ENCODE measurements at places on chromosomes 2 and 18.

GRCh38 chr18:38611036-38611964, 1045.7 kb upstream of the CELF4 start:
- DNase-seq: no peak

- peak; percentile 73 for DNase-seq
Observed at GRCh38 chr2:29281086-29281915, 166.1 kb downstream of the CLIP4 start.

DNA sequence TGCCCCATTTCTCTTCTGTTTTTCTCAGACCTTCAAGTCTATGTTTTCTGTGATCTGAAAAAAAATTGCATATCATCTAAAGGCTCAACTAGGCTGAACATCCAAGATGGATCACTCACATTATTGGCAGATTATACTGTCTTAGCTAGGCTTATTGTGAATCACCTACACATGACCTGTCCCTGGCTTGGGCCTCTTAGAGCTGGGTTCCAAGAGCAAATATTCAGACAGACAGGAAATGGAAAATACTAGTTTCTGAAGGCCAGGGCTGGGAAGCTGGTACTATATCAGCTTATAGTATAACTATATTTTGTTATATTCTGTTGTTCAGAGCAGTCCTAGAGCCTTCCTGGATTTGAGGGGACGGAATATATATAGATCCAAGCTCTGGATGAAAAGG, 90.3 kb downstream of the PIK3C3 start:
- DNase-seq: peak; percentile 13

DNA sequence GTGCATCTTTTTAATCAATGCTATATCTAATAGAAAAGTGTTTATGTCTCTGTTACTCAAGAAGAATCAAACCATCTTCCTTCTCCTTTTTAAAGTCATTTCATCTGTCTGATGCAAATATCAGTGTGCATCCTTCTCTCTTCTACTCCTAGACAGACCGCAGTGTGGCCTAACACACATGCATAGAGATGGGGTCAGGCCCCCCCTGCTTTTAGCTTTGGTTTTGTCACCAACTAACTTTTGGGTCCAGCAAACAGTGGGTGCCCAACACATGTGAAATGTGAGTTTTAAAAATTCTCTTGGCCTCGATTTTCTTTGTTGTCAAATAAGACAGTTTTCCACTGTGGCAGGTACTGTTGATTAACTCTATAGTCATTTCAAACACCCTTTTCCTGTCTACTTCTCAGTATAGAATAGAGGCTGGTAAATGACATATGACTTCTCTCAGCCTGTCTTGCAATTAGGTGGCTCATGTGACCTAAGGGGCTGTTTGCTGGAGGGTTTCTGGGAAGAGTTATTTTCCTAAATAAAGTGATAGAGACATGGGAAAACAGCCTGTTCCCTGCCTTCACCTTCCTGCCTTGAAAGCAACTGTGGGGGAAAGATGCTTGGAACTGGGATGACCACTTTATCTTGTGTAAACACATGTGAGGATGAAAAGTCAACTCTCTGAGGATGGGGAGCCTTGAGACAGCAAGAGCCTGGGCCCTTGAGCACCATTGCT, 65.7 kb upstream of the DARS1 start:
- DNase-seq: no peak

DNA sequence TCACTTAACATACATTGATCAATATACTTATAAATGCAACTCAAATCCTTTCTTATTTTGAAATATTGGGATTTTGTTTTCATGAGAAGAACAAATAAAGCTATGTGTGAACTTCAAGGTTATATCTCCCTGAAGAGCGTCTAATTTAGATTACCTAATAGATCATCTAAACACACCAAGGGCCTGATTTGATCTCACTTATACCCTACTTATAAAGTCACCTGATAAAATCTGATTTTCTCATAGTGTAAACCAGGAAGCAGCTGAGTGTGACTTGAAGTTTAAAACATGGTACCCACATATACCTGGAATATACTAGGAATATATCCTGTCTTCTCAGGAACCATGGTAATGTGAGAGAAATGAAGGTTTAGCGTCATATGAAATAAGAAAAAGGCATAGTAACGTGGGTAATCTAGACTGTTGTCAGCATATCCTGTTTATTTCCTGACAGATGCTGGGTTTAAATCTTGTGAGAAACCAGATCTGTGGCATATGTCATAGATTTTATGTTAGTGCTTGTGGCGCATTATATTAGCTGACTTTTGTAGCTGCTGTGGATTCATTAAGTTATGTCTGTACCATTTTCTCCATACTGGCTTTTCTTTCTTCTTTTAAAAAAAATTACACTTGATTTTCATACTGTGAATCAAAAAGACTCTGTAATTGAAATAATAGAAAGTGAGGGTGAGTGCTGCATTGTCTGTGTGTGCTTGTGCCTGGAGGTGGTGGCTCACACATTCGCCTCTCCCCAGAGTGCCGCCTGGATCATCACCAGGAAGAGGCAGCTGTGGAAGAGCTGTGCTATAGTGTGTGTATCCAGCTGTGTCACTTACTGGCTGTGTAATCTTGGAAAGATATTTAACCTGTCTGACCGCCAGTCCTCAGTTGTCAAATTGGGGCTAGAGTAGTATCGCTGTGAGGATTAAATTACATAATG, 164.0 kb downstream of the MYO3B start:
- no peak for DNase-seq

DNA sequence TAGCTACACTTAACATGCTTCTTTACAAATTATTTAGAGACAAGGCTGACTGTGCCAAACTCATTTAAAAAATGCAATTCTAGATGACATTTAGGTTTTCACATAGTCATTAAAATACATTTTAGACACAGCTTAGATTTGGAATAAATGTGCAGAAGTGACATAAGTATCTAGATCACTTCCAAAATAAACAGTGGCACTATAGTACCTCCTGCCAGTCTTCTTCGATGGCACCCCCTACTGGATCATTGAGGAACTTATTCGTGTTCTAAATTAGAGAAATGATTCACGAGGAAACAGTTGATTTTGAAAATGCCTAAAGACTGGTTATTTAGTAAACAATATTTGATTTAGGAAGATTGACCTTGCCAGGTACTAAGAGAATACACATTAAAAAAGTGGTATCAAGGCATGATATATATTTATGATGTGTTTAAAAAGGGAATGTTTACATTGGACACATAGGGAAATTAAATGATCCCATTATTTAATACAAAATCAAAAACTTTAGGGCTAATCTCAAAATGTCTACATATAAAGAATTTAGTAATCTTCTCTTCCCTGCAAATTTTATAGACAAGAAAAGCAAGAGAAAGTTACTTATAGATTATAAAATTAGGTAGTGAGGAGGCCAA, 323.9 kb downstream of the XIRP2 start:
- peak; percentile 57 for DNase-seq

- DNase-seq: no peak
Observed at GRCh38 chr2:63378589-63378988, 209.7 kb downstream of the WDPCP start.

GRCh38 chr2:51344886-51345285, 313.0 kb upstream of the NRXN1 start:
- DNase-seq: no peak

DNA sequence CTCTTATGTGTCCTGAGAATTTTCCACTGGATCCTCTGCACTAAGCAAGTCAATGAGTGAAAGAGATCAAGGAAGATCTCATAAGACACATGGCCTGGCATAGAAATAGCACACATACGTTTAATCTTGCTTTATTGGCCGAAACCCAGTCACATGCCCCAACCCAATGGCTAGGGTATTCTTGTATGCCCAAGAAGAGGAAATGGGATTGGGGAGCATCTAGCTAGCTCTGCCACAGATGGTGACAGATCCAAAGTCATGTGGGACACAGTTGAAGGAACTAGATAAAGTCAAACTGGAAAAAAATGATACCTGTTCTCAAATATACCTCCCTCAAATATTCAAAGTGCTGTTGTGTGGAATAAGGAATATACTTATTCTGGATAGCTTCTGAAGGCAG, 74.7 kb downstream of the CD28 start:
- DNase-seq: no peak
